ENCODE measurements at places on chromosomes 7 and 10.
A peak's percentile ranks its signal among the peaks of the same experiment; 100 is the strongest.

- peak; percentile 28 for DNase-seq
Observed at GRCh38 chr7:23467806-23468525, 2.3 kb downstream of the IGF2BP3 start.

GRCh38 chr7:92652536-92652935, 62.3 kb upstream of the FAM133B start:
- DNase-seq, result no peak

- no peak for DNase-seq
Observed at GRCh38 chr10:61732629-61733278, 70.0 kb downstream of the CABCOCO1 start.

- no peak for DNase-seq
Observed at GRCh38 chr10:132575320-132576201, 38.0 kb downstream of the INPP5A start.

- DNase-seq, result no peak
Observed at GRCh38 chr7:99126921-99127553, 16.9 kb downstream of the SMURF1 start.

DNA sequence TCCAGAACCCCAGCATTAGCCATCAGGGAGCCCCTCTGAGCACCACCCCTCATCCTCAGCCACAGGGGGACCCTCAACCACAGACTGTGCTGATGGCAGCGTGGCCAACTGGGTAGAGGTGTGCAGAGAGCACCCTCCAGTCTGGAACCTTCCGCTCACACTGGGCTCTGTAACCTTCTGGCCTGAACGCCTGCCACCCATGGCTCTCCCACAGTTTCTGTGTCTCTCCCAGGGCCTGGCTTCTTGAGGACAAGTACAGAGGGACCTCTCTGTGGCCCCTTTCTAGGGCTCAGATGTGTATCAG, 503.0 kb upstream of the MGMT start:
- no peak for DNase-seq

- no peak for DNase-seq
Observed at GRCh38 chr10:127153181-127153580, 43.2 kb downstream of the INSYN2A start.

GRCh38 chr10:97640868-97641811, 669 bp downstream of the PI4K2A start:
- peak; percentile 50 for DNase-seq

DNA sequence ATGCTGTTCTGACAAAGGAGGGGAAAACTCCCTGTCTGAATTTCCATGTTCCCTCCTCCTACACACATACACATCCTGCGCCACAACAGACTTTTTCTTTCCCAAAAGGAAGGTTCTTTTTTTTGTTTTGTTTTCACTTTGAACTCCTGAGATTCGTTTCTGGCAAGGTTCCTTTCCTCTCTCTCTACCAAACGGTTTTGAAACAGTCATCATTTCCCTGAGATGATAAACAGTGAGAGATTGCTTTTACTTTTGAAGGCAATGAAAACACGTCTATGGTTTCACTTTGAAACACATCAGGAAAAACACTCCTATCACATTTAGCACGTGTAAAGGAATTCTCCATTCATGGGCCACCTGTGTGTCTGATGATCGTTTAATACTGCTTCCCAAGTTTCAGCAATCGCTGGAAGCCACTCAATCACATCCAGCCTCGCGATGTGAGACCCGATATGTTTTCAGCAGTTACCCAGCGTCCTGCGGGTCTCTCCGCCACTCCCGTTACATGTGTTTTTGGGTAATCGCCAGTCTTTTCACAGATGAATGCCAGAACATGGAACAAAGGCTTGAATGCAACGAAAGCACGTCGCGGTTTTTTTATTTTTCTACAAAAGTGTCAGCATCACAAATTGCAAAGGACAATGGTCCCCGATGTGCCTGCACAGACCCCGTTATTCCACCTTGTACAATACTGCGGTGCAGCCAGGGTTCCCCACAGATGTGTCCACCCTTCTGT, 62.8 kb upstream of the CUX1 start:
- DNase-seq, result no peak

DNA sequence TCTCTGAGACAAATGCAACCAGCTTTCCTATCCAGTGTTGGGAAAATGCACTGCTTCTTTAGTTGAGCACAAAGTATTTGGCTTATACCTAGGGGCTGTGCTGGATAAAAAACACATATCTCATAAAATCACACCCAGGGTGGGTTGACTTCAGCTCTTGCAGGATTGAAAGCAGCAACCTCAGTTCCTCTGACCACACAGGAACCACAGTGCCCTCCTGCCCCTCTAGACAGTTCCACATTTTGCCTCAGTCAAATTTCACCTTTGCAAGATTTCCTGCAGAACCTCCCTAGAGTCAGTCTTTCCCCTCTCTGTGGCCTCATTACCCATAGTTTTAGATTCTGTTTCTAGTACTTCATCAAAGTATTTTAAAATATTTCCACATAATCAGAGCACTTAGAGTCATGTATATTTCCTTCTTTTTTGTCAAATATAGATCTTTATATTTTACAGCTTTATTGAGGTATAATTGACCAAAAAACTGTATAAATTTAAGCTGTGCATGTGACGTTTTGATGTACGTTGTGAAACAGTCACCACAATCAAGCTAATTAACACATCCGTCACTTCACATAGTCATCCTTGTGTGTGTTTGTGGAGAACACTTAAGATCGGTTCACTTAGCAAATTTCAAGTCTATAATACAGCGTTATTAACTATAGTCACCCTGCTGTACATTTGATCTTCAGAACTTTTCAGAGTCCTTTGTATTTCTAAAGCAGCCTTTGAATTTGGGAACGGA, 37.0 kb upstream of the EGR2 start:
- peak; percentile 25 for DNase-seq

DNA sequence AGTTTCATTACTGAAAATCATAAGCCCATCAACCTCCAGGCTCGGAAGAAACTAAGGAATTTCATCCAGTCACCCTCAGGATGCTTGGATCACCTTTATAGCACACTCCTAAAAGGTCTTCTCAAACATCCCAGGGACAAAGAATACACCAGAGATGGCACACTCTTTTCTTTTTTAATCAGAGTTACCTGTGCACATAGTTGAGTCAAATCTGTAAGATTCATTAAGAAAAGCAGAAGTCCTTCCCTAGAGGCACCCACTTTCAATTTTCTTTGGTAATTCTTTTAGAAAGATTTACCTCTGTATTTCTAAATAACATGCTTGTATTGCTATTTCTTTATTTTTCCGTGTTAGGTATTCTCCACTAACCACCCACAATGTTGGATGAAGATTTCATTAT, 50.6 kb upstream of the IL6 start:
- DNase-seq, result no peak

GRCh38 chr7:101935521-101936141, 118.2 kb downstream of the CUX1 start:
- no peak for DNase-seq

DNA sequence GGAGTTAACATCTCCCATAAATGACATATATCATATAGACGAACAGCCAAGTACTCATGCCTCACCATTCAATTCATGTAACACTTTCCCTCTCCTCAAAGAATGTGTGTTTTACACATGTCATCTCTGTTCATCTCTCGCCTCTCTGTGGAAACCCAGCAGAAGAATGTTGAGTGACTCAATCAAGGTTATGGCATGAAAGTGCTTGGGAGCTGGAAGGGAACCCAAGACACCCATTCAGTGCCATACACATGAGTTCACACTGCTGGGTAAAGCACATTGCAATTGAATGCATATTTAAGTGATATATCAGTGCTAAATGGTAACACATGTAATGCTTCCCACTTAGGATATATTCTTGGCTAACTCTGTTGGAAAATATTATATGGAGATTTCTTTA, 322.9 kb downstream of the PTEN start:
- DNase-seq, result no peak

DNA sequence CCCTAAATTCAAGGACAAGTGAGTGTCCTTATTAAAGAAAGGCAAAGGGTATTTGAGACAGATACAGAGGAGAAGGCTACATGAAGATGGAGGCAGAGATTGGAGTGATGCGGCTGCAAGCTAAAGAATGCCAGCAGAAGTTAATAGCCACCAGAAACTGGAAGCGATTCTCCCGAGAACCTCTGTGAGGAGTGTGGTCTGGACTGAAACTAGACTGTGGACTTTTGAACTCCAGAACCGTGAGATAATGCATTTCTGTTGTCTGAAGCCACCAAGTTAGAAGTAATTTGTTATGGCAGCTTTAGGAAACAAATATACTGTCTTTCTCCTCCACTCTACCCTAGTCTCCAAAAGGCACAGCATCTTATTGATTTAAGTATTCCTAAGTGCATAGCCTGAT, 80.3 kb upstream of the CREB5 start:
- no peak for DNase-seq

- DNase-seq, result no peak
Observed at GRCh38 chr10:108422286-108422685, 1257.8 kb upstream of the SORCS1 start.

GRCh38 chr10:45282061-45282460, 33.3 kb downstream of the OR13A1 start:
- no peak for DNase-seq

DNA sequence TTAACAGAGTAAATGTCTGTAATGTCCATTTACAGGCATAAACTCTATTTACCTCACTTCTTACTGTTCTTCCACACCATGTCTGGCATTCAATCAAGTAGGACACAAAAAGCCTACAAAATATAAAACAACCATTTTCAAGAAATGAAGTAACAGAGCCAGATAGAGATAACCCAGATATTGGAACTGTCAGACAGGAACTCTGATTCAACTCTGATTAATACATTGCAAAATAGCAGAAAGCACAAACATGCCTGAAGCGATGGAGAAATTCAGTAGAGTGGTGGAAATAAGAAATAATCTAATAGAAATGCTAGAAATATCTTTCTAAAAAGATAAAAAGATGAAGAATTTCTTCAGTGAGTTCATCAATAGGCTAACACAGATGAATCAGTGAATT, 964.4 kb downstream of the PCDH15 start:
- no peak for DNase-seq

DNA sequence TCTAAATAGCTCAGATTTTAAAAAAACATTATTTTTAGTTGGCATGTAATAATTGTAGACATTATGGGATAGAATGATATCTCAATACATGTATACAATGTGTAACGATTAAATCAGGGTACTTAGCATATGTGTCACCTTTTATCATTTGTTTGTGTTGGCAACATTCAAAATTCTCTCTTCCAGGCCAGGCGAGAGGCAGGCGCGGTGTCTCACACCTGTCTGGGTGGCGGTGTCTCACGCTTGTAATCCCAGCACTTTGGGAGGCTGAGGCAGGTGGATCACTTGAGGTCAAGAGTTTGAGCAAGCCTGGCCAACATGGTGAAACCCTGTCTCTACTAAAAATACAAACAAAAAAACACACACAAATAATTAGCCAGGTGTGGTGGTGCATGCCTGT, 151.7 kb downstream of the RTKN2 start:
- no peak for DNase-seq

DNA sequence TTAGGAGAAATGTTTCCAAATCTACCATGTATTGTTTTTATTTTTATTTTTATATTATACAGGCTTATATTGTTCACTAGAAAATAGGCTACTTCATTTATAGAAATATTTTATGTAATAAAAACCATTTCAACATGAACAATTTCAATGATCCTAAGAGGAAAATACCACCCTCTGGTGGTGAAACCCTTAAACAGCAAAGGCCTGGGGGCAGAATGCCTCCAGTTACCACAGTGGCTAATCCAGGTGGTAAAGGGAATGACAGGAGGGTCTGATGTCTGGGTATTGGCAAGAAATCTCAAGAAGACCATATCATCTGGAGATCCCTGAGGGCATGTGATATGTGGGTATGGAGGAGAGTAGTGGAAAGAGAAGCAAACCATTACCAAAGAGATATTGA, 19.3 kb downstream of the MACC1 start:
- DNase-seq, result no peak

GRCh38 chr10:79933961-79934360, 14.9 kb downstream of the SFTPD start:
- DNase-seq, result no peak

GRCh38 chr10:118594392-118595063, 920 bp downstream of the PRLHR start:
- peak; percentile 51 for DNase-seq

DNA sequence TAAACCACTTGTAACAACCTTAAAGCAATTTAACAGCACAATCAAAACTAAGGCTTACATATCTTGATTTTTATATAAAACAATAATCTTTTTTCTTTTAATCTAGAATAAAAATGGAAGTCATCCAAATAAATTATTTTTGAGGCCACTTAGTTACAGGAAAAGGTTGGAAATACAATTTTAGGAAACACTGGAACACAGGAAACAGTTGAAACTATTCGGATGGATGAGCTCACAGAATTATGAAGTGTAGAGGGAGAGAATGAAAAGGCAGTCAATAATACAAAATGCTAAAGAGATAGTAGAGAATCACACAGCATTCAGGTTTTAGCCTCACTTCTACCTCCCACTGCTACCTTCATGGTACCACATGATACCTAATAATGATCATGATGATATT, 124.2 kb downstream of the SEMA3D start:
- no peak for DNase-seq

GRCh38 chr7:47670729-47671128, 88.8 kb upstream of the TNS3 start:
- no peak for DNase-seq

- no peak for DNase-seq
Observed at GRCh38 chr10:106746868-106747267, 417.6 kb downstream of the SORCS1 start.

DNA sequence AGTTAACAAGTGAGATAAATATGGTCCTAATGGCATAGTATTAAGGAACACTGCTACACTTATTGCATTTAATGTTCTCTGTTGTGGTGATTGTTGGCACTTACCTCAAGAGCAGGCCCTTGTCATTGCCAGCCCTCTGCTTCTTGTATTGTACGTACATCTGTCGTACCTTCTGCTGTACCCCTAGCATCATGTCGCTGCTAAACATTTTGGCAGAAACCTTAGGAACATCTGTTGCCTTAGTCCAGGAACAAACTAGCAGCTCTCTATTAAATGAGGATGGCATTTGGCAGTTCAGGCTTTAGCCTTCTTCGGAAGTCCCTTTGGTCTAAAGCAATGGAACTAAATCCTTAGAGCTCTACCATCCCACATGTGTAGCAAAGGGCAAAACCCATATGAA, 47.6 kb downstream of the PRKG1 start:
- DNase-seq, result no peak

DNA sequence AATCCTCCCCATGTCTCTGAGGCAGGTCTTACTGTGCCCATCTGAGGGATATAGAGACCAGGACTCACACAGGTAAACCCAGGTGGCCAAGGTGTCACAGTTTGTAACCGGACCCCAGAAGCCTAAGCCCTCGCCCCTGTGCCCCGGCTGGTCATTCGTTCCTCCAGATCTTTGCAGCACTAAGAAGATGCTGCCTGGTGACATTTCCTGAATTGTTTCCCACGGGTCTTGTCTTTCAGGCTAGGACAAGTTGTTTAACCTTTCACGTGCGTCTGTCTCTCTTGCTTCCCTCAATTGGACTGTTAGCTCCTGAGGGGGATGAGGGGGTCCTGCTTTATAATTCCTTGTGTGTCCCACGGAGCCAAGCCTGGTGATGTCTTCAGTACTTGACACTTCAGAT, 158.0 kb downstream of the KCNMA1 start:
- no peak for DNase-seq

- no peak for DNase-seq
Observed at GRCh38 chr7:140672382-140673062, at the start of gene ADCK2. Gene ADCK2 (plus strand): TSS chr7:140672945. CDS start chr7:140673331, 386 bp downstream.

Data from activated naive CD4-positive, alpha-beta T cell treated with anti-CD3 and anti-CD28 coated beads, Interleukin-2, amount 10 ng/mL, durations not matched to agents 7 days and 5 days (primary cell).